ENCODE measurements at places on chromosomes 2 and 18.

- DNase-seq, result no peak
These were observed 81.5 kb upstream of the EML6 start for GRCh38 chr2:54641988-54642387.

DNA sequence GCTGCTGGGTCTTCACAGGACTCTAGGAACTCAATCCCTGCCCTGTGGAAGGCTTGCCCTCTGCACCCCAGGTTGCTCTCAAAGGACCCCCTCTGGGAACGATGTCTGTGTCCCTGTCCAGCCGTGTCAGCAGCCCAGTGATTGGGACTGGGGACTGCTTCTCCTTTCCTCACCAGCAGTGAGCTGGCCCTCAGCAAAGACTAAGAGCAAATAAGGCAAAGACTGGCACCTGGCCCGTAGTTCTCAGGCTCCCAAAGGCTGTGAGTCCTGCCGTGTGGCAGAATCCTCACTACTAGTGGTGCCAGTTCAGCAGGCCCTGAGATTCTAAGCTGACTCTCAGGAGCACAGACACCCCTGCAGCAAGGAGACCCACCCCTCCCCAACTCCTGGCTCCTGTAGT lies 47.8 kb downstream of the TMEM163 start:
- DNase-seq, result no peak

GRCh38 chr2:240231838-240232244 lies 91.4 kb upstream of the OTOS start:
- DNase-seq, result no peak

DNA sequence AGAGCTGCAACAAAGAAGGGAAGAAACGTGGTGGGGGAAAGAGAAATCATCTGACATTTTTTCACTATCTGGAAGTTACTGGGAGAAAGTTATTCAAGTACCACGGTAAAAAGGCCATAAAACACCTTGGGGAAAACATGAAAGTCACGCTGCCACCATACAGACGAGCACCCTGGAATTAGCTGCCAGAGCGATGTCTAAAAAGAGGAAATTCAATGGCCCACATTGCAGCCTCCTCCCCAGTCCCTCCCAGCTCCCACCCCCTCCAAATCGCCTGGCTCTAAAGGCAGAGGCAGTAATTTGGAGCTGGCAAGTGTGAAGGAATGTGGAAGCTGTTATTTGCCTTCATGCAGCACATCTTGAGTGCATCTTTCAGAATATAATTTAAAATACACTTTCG lies 192.0 kb downstream of the ALK start:
- no peak for DNase-seq

DNA sequence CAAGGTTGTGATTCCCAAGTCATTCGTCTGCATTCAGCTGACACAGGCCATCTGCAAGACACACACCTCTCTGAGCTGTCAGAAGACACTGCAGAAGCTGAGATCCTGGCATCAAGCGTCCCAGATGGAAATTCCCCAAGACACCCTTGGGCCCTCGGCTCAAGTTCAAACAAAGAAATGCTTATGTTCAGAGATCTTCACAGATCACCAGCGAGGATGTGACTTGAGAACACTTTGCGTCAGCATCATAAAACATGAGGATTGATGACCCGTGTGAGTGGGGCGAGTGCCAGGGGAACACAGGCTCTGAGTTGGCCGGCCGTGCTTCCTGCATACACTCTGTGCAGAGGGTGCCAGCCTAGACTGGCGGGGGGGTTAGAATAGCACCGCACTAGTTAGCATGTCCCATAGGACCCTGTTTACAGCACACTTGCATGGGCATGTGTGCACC lies 36.8 kb downstream of the KCNIP3 start:
- DNase-seq, result no peak

GRCh38 chr2:118705032-118705431 lies 142.4 kb downstream of the EN1 start:
- DNase-seq, result no peak

- no peak for DNase-seq
These were observed 1695.0 kb upstream of the CELF4 start for GRCh38 chr18:39260565-39260964.

GRCh38 chr2:230931556-230932231 lies 6.7 kb upstream of the GPR55 start:
- DNase-seq, result no peak

DNA sequence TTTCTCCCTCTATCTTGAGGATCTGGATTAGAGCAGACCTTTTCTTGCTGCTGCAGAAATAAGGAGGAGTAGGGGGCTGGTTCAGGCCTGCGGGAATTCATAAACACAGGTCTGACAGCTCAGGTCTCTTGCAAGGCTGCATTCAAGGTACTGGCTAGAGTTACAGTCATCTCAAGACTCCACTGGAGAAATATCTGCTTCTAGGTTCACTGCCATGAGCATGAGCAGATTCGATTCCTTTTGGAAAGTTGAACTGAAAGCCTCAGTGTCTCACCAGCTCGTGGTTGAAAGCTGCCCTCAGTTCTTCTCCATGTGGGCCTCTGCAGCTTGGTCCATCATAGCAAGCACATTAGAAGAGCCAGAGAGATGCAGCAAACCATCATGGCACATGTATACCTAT lies 124.4 kb upstream of the SETBP1 start:
- DNase-seq, result no peak

GRCh38 chr2:8682719-8683667 lies 1.1 kb downstream of the ID2 start:
- no peak for DNase-seq

DNA sequence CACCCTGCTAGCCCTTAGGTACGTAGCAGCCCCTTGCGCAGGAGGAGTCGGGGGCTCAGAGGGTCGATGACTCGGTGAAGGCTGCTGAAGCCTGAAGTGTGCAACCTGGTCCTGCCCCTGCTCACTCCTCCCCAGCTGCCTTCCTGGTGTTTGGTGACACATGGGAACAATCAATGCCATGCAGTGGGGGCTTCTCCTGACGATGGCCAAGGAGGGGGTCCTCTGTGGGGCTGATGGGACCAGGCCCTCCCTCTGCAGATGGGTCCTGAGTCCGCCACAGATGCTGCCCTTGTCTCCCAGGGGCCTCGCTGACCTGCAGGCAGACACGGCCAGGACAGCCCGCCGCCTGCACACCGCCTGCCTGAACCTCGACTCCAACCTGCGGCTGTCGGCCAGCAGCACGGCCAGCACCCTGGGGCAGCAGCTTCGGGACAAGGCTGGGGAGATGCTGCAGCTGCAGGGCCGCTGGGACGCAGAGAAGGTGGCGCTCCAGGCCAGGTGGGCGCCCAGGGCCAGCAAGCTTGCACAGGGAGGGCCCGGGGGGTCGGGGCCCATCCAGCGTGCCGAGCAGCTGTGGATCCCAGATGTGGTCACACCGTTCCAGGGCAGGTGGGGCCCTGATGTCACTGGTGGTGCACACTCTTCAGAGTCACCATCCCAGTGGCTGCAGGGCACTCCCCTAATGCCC lies 24.6 kb downstream of the CROCC2 start:
- DNase-seq, result no peak

DNA sequence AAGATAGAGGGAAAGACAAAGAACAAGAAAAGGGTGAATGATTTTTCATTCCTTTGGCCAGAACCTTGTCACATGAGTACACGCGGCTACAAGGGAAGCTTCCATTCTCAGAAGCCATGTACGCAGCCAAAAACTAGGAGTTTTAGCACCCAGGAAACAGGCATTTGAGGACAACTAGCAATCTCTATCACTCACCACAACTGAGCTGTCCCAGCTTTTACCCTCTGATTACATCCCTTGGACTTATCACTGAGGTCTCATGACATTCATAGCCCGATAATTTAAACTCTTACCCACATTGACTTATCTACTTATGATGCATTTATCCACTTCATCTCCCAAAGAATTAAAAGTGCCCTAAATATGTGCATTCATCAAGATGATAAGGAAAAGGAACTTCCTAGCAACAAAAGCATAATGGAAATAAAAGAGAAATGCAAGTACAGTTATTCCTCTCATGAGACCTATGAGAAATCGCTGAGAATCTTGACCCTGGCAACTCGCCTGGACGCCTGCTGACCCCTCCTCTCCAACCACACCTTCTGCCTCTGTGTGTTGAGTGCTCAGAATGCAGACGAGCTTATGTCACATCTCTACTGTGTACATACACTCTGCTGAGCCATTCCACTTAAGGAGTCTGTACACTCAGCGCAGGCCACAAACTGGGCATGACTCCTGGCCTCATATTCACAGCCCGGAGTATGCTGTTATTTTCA lies 28.7 kb upstream of the MFSD6 start:
- no peak for DNase-seq

- DNase-seq, result no peak
These were observed 59.6 kb downstream of the ITGB6 start for GRCh38 chr2:160140471-160140870.

DNA sequence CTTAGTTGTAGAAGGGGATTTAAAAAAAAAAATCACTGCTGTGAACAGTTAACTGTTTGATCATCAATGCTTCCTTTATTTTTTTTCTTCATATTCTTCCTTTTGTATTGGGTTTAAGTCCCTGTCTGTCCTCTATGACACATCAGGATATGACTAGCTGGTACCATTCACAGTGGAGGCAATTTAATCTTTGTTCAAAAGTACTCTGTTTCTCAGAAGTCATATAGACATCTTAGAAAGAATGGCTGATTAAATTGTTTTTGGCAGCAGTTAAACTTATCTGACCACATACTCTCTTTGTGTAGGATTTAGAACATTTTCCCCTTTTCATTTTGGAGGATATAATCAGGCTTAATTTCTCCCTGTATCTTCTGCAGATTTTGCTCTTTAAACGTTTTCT lies 807.8 kb upstream of the CDH2 start:
- DNase-seq, result no peak

GRCh38 chr2:157271590-157272203 lies 14.2 kb downstream of the GALNT5 start:
- DNase-seq, result no peak

GRCh38 chr18:46250084-46250811 lies 146.1 kb downstream of the HAUS1 start:
- peak; percentile 14 for DNase-seq

GRCh38 chr2:33526132-33526531 lies 49.7 kb downstream of the RASGRP3 start:
- no peak for DNase-seq

GRCh38 chr2:211376410-211376809 lies 820.0 kb downstream of the CPS1 start:
- DNase-seq, result no peak

DNA sequence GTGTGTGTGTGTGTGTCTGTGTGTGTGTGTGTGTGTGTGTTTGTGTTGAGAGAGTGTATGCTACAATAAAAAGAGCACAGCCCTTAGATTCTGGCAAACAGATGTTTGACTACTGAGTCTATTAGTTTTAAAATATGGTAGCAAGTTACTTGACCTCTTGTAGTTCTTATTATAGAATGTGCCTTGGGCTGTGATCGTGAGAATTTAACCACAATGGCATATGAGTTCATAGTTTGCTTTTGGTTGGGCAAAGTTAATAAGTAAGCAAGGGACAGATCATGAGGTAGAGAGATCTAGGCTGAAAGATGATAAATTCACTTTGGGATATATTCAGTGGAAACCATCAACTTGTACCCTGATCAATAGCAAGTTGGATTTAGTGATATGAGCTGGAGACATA lies 334.3 kb upstream of the VWC2L start:
- DNase-seq, result no peak

- no peak for DNase-seq
These were observed 114.2 kb downstream of the SRBD1 start for GRCh38 chr2:45496869-45497268.

- DNase-seq, result no peak
These were observed 74.9 kb downstream of the FOXI3 start for GRCh38 chr2:88377641-88377991.

DNA sequence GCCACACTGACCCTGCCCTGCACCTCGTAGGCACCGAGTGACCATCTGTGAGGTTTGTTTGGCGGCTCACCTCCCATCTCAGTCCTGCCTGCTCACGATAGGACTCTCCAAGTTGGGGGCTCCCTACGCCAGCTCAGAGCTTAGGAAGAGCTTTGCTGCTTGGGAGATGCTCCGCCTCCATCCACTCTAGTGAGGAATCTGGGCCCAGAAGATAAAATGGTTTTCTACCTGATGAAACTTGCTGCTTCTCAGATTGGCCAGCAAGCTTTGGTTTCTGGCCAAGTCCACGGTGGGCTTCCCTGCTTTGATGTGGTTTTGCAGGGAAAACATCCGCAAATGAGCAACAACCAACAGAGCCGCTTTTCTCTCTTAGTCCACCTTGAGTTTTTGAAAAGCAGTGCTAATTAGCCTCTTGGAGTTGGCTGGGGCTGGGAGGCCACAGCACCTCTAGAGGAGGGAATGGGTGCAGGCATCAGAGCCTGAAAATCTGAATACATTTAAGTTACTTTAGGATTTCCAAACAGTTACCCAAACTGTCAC lies 42.2 kb downstream of the THNSL2 start:
- DNase-seq, result no peak

DNA sequence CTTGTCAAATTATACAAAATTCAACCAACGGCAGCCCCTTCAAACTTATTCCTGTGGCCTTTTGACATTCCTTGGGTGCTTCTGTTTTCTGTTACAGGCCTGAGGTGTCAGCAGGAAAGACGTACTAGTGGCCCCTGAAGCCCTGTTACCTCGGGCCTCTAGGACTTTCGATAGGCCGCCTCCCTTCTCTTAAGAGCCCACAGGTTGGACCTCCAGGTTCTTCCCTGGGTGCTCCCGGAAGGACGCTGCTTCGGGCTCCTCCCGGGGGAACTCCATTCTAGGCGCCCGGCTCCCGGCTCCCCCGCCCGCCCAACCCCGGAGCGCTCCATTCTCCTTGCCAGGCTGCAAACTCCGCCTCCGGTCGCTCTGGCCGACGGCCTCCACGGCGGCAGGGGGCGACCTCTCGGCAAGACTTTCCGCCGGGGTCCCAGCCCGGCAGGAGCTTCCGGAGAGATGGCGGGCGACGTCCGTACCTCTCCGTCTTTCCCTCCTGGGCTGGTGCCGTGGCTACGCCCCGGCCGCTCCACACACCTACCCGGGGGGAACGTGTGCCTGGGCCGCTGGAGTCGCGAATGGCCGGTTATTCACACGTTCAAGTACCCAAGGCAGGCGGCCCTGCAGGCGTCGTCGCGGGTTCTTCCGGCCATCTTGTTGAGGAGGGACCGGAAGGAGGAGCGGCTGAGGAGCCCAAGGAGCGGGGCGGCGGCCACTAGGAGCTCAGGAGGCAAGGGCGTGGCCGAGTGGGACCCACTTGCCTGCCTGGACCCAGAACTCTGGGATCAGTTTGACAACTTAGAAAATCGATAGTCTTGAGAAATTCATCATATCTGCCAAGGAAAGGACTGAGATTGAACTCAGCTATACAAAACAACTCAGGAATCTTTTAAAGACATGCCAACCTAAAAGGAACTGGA lies 27.5 kb downstream of the BOLA3 start:
- DNase-seq, result peak; percentile 63

GRCh38 chr2:129827311-129828090 lies 152.0 kb upstream of the RAB6C start:
- DNase-seq, result no peak
